Frontal cortex (tissue), 4 donors: ENCODE measurements at places on chromosomes 3 and 15.

DNA sequence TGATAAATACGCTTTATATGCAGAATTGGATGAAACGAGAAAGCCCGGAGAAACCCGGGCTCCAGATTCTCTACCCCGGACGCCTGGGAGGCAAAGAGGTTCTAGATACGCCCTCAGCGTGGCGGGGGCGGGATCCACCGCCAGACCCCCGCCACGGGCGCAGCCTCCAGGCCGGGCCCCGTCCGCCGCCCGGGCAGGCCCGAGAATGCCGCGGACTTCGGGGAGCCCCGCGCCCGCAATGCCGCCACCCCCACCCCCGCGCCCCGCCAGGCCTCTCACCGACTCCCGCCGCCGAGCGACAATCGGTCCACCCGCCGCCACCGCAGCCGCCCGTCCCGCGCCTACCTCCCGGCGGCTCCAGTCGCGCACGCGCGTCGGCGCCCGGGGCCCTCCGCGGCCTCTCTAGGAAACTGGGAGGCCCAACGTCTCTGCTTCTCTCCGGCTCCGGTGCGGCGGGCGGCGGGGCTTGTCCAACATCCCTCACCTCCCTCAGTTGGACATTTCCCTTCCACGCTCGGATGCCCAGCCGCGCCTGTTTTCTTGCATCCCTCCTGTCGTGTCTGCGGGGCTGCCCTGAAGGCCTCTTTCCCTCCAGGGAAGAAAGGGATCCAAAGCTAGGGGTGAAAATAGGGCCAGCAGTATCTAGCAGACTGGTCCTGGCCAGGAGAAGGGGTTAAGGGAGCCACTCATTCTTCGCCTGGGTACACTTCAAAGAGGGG is at the start of gene ZNF445:
ZNF445 (minus strand) TSS at position 359 of the 719 bp plus-strand sequence. CDS start 22,121 bp downstream, outside the sequence.
- DNase-seq = peak; percentile 80

- no peak for DNase-seq
These were observed 301.7 kb downstream of the OXSM start for GRCh38 chr3:26091626-26092025.

DNA sequence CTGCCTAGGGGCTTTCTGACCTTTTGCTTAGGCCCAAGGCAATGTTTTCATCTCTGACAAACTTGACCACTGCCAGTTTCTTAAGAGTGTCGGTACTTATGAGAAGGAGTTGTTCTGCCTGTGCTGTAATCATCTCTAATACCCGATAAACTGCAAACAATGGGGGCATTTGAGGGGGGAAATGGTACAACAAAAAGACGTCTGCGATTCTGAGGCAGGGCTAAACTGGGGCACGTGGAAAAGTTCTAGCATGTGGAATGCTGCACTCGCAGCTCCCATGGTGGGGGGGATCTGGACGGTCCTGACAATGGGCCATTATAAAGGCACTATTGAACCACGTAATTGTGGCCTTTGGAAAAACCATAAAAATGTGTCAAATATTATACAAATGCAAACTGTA is 73.1 kb upstream of the SAMMSON start:
- no peak for DNase-seq

DNA sequence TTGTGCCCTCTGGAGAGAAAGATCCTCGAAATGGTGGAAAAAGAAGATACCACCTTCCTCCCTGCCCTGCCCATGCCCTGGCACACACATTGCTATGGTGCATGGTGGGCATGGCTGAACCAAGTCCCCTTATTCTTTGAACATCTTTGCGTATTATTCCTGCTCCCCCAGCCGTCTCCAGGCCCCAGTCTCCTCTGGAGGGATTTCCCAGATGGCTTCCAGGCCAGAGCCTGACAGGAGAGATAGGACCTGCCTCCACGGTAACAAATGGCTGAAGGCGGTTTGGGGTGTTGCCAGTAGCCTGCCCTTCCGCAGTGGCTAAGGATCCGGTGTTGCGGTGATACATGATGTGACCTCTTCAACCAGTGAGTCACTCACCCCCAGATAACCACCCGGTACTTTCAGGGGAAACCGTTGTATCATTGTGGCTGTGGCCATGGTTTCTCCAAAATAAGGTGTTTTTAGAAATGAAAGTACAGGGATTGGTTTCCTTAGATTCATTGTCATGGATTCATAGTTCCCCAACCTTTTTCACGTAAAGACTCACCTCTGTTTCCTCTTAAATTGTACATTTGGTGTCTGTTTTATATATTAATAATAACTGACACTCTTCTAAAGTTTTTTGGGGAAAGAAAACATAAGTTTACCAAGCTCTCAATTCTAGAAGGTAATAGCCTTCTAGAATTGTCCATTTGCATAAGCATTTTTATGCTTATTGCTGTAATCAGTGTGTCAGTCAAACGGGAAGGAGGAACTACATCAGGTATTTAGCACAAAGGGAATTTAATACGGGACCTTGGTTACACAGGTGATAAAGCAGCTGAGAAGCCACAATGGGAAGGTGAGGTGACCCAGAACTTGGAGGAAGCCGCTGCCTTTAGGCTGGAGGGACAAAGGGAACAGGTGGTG is 25.9 kb downstream of the SMAD3 start:
- DNase-seq = no peak

- no peak for DNase-seq
These were observed 37.1 kb upstream of the ARNT2 start for GRCh38 chr15:80367094-80367493.

DNA sequence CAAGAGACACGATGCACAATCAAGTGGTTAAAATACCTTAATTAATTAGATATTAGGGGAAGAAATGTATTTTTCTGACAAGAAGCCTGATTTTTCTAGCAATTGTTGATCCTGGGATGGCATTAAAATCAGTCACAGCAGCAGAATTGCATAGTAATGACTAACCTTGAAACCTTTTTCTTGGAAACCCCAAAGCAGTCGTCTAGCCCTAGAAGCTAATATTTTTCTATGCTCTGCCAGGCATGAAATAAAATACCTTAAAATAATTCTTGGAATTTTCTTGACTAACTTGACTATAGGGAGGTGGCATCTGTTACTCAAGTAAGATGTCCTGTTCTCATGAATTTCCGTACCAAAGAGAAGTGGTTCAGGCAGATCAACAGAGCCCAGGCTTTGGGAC is 204.1 kb downstream of the THRB start:
- DNase-seq = no peak
